AG09319 (cell line): ENCODE measurements at places on chromosomes 1 and 21.

DNA sequence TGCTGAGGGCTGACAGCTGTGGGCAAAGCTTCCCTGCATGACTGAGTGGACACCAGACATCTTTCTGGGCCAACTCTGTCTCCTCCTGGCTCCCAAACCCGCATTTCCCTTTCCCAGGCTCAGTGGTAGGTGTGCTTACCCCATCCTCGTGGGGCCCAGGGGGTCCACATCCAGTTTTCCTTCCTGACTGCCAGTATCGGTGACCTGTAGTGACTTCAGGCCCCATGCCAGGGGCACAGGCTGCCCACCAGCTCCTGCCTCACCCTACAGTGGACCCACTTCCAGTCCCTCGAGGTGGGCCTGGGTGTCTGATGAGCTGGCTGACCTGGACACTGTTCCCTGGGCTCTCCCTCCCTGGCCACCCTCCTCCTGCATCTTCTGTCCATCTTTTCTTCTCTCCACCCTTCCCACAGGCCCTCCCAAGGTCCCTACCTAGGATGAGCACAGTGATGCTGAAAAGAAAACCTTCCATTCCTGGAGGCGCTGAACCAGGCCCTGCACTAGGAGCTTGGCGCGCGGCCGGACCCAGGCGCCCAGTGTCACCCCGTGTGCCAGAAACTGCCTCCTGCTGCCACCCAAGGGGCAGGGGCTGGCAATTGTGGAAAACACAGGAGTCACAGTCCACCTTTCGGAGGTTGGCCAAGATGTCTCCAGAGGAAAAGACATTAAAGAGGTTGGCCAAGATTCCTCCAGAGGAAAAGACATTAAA lies 67.1 kb downstream of the RUNX3 start:
- no peak for DNase-seq

DNA sequence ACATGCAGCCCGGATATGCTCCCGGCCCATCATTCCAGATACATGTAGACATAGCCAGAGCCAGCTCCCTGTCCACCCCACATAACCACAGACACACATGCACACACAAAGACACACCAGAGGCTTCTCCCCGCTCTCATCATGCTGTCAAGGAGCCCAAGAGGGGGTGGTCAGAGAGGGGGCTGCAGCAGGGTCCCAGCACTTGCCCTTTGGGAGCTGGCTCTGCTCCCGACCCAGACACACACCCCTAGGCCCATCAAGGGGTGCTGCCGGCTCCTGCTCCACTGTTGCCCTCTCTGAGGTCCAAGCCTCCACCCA lies 2.6 kb downstream of the PTAFR start:
- DNase-seq = no peak

GRCh38 chr1:156804026-156804425 lies 12.6 kb downstream of the SH2D2A start:
- DNase-seq = no peak

DNA sequence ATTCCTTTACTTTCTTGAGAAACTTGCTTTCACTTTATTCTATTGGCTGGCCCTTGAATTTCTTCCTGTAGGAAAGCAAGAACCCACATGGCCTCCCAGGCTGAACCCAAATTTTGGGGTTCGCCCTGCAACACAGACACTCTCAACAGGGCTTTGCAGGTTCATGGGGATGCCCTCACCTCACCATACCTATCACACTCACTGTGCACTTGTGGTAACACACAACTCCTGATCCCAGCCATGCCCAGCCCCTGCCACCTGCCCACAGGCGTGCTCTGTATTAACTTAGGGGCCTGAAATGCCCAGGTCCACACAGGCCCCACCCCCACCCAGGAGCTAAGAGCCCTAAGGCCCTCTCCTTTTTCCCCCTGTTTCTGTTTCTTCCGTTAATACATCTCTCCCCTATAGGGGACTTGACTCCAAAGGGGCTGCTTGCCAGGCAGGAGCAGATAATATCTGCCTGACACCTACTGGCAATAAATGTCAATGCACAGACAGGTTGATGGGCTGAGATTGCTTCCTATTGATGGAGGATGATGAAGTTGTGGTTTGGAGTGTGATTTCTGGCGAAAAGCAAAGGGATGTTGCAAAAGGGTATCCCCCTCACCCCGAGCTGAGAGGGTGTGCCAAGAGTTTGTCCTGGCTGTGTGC lies 171.5 kb downstream of the AJAP1 start:
- no peak for DNase-seq

GRCh38 chr21:36887963-36888362 lies 78.5 kb downstream of the HLCS start:
- peak; percentile 25 for DNase-seq
